ENCODE measurements at places on chromosomes 6 and 20. TPM values are rescaled to one million over a fixed set of nuclear protein-coding genes. Genes with fewer than 3 reads are reported as not detected.

FABP7 gene
- polyA plus RNA-seq = 0.42 TPM

PROCR gene
- polyA plus RNA-seq = 39.9 TPM

DEFB121 gene
- polyA plus RNA-seq = not detected

DNA sequence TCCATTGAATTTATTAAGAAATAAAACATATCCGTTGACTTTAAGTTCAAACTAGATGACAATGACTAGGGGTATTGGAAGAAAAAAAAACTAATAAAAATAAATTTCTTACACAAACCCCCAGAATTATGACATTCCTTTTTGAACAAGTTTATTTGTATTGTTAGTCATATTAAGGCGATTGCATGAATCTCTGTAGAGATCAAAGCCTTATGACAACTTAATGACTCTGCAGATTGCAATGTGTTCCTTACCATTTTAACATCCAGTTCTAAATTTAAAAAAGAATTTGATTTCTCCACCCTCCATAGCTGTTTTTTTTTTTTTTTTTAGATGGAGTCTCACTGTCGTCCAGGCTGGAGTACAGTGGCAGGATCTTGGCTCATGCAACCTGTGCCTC lies 189.8 kb upstream of the CEP162 start:
- DNase-seq = no peak

DNA sequence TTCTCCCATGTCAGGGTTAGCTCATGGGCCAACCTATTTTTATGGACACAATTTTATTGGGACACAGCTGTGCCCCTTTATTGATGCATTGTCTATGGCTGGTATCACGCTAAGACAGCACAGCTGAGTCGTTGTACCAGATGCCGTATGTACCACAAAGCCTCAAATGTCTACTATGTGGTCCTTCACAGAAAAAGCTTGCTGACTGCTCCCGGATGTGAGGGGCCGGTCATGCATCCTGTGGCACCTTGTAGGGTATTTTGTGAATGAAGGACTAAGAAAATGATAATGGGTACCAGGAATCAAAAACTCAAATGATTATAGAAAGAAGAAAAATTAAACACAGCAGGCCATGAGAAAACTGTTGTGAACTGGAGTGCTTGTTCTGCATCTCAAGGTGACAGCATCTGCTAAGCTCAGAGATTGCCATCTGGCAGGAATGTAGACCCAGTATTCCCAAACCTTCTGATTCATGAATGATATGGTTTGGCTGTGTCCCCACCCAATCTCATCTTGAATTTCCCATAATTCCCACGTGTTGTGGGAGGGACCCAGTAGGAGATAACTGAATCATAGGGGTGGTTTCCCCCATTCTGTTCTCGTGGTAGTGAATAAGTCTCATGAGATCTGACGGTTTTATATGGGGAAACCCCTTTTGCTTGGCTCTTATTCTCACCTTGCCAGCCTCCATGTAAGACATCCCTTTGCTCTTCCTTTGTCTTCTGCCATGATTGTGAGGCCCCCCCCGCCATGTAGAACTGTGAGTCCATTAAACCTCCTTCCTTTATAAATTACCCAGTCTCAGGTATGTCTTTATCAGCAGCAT lies 248.5 kb downstream of the TSHZ2 start:
- no peak for DNase-seq

- DNase-seq = no peak
Measured at GRCh38 chr6:162063666-162064065, 663.9 kb downstream of the PRKN start.

- no peak for DNase-seq
Measured at GRCh38 chr6:52106994-52107393, 19.6 kb upstream of the PKHD1 start.

FKBP1C gene
- 2.0 TPM for polyA plus RNA-seq

Measured in muscle of arm (tissue), 14 donors.